ENCODE measurements at places on chromosomes 2 and 18.

DNA sequence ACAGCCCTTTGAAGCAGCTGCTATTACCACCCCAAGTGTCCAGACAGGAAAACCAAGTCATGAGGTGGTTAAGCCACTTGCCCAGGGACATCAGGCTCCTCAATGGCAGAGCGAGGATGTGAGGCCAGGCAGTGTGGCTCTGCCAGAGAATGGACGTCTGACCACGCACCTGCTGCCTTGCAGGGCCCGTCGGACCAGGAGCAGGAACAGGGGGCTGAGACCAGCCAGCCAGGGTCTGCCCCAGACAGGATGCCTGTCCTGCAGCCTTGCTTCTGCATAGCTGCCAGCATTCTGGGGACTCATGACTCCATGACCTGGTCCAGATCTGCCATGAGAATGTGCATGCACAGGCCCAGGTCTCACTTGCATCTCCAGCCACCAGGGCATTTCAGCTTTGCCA is 52.0 kb downstream of the BCL2L11 start:
- no peak for DNase-seq

DNA sequence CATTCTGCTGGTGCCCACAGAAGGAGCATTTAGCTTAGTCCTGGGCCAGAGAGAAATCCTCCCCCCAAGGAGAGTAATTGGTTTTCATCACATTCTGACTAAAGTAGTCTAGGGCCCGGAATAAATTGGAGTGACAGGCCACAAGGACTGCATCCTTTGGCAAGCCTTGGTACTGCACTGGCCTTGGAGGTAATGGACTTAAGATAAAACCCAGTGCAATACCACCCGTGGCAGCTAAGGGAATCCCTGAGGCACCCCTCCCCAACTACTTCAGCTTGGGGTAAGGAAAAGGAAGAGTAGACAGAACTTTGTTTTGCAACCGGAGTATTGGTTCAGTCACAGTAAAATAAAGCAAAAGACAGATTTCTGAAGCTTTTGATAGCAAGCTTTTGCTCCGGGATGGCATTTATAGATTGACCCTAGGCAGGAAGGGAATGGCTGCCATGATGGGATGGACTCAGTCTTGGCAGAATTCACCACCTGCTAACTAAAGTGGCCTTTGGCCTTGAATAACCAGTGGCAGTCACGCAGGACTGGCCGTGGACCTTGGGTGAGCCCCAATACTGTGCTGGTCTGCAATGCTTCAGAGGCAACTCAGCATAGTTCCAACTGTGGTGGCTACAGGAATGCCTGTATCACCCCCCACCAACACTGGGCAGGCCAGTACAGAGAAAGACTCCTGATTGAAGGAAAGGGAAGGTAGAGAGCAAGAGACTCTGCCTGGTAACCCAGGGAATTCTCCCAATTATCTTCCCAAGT is 14.1 kb downstream of the ORC4 start:
- DNase-seq, result no peak

GRCh38 chr18:75962036-75962572 is 532.9 kb downstream of the ZNF516 start:
- no peak for DNase-seq

DNA sequence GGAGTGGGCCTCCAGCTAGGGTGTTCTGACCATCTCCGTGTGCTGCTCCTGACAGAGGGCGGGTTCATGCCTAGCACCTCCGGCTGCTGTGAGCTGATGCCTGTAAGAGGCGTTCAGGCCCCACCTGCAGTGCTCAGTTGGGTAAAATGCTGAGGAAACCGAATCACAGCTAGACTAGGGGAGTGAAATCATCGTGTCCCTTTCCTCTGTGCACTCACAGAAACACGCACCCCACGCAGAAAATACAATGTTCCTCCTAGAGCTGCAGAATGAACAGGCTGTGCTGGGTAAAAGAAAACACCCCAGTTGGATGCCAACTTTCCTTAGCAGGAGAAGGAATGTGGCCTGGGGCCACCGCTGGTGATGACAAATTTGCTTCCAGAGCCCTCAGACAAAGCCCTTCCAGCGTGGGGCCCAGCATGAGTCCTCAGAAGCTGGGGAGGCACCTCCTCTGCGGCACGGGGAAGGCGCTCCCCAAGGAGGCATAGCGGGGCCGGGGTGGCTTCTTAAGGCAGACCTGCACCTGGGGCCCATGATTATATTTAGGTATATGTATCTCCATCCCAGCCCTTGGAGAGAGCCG is 16.3 kb upstream of the ARHGEF4 start:
- DNase-seq, result no peak

DNA sequence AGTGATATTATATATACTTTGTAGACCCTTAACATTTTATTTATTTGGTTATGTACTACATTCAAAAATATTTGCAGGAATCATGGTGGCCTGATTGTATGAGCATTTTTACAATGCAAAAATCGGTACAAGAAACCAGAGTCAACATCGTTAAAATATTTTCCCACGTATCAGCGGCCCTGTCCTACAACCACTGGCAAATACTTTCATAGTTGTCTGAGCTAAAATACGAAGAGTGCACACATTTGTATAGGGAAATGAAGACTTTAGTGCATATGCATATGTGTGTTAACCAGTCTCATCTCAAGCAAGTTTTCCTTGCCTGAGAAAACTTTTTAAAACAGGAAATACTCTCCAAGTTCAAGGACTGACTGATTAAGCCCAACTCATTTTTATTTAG is 35.9 kb downstream of the CCDC102B start:
- DNase-seq, result no peak

- no peak for DNase-seq
These were observed 564 bp downstream of the MPV17 start for GRCh38 chr2:27322301-27322765.

Data from activated CD8-positive, alpha-beta memory T cell treated with anti-CD3 and anti-CD28 coated beads, Interleukin-2, amount 50 U/mL, for 4 hours (primary cell).